ENCODE measurements at places on chromosomes 1 and 21. TPM values are rescaled to one million over a fixed set of nuclear protein-coding genes. Genes with fewer than 3 reads are reported as not detected.

KLF17 gene
- 0.13 TPM for total RNA-seq

A3GALT2 gene
- not detected for total RNA-seq

EFNA1 gene
- total RNA-seq = 3.7 TPM

REN gene
- total RNA-seq = not detected

PTGER3 gene
- 2.8 TPM for total RNA-seq

DFFA gene
- total RNA-seq = 49.1 TPM

TNFSF18 gene
- 0.46 TPM for total RNA-seq

ATP5PB gene
- 209 TPM for total RNA-seq

CCDC17 gene
- total RNA-seq = 1.0 TPM

SLC25A34 gene
- 0.73 TPM for total RNA-seq

GCSAML gene
- total RNA-seq = 0.13 TPM

IQGAP3 gene
- 16.6 TPM for total RNA-seq

CSF3R gene
- total RNA-seq = not detected

KCNE1 gene
- 0.36 TPM for total RNA-seq

KAZN gene
- 10.6 TPM for total RNA-seq

DMBX1 gene
- total RNA-seq = not detected

RGS13 gene
- total RNA-seq = not detected

CASQ1 gene
- total RNA-seq = 0.20 TPM

RYR2 gene
- not detected for total RNA-seq

TMCC2 gene
- 3.3 TPM for total RNA-seq

SPRR4 gene
- not detected for total RNA-seq

TMEM81 gene
- total RNA-seq = 1.7 TPM

USH2A gene
- under 0.01 TPM for total RNA-seq

FBXO2 gene
- total RNA-seq = 3.4 TPM

FALEC gene
- total RNA-seq = 0.33 TPM

SPRR2A gene
- not detected for total RNA-seq

TEX38 gene
- total RNA-seq = not detected

FAM3B gene
- total RNA-seq = not detected

TINAGL1 gene
- total RNA-seq = 442 TPM

GAS5 gene
- 224 TPM for total RNA-seq

OR2T35 gene
- total RNA-seq = not detected

TCHHL1 gene
- total RNA-seq = not detected

RAB3GAP2 gene
- 49.3 TPM for total RNA-seq

GPA33 gene
- not detected for total RNA-seq

EDARADD gene
- not detected for total RNA-seq

MRAP gene
- total RNA-seq = 0.13 TPM

CCT3 gene
- total RNA-seq = 271 TPM

PLD5 gene
- total RNA-seq = 0.07 TPM

LAMTOR5 gene
- total RNA-seq = 55.6 TPM

G0S2 gene
- total RNA-seq = 7.8 TPM
